GM12864 (cell line): ENCODE measurements at places on chromosomes 13 and 19.

- no peak for DNase-seq
These were observed 742 bp downstream of the NALCN start for GRCh38 chr13:101415358-101416174.

DNA sequence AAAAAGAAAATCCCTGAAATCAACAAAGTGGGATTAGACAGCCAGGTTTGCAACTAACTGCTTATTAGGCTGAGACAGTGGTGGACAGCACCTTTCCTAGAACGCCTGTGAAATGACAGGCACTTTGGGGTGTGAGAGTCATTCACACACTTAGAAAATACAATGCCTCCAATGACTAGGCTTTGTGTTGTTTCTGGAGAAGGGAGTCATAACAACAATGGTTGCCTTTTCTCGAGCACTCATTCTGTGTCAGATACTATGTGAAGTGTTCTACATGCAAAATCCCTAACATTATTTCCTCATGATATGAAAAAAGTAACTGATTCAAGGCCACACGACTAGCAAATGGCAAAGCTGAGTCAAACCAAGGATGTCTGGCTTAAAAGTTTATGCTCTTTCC lies 41.2 kb downstream of the SACS start:
- DNase-seq, result no peak

DNA sequence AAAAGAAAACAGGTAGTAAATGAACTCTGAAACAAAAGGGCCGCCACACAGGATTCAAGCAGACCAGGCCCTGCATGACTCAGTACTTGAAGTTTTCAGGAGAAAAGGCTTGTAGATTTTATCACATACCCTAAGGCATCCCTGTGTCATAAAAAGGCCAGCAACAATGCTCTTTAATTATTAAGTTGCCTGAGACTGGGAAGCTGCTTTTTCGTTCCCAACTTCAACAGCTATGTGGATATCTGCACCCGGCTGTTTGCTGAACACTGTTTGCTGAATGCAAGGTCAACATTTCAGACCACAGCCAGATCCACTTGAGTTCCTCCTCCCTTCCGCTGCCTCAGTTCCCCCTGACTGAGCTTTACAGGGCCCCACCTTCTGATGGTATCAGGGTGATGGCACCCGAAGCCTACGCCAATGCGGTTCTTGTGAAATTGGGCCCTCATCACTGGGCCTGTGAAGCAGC lies 6.1 kb upstream of the ECH1 start:
- no peak for DNase-seq

DNA sequence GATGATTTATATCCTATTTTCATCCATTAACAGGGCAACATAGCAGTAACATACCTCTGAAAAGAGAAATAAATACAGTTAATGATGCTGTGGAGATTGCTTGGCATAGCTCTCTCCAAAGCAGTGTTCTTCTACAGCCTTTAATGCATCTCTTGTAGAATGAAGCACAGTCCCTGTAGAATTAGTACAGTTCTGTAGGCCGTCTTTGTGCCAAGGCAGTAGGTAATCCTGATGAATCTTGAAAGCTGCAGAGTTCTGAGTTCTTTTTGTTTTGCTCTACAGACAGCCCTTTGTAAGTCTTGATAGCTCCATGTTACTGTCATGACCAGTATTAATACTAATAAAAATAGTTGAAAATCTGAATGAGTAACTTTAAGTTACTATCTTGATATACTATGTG lies 184.2 kb downstream of the MAB21L1 start:
- no peak for DNase-seq

DNA sequence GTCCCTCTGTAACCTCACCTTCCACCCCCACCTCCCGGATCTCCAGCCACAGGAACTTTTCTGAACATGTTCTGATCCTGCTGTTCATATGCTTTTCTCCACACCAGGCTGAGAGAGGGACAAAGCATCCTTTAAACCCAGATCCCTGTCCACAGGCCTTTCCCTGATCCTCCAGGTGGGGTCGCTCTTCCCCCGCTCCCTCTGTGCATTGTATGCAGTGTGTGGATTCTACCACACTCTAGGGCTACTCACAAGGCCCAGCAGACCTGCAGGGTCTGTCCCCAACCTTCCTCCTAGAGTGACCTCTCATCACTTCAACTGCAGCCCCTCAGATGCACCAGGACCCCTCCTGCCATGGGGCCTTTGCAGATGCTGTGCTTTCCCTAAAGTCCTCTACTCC lies 1200.6 kb downstream of the UQCRFS1 start:
- DNase-seq, result no peak
